ENCODE measurements at places on chromosomes 11 and 22.

GRCh38 chr11:34351051-34351450, 6.8 kb downstream of the ABTB2 start:
- DNase-seq = no peak

- peak; percentile 73 for DNase-seq
Measured at GRCh38 chr11:92211576-92212167, 12.9 kb upstream of the FAT3 start.

DNA sequence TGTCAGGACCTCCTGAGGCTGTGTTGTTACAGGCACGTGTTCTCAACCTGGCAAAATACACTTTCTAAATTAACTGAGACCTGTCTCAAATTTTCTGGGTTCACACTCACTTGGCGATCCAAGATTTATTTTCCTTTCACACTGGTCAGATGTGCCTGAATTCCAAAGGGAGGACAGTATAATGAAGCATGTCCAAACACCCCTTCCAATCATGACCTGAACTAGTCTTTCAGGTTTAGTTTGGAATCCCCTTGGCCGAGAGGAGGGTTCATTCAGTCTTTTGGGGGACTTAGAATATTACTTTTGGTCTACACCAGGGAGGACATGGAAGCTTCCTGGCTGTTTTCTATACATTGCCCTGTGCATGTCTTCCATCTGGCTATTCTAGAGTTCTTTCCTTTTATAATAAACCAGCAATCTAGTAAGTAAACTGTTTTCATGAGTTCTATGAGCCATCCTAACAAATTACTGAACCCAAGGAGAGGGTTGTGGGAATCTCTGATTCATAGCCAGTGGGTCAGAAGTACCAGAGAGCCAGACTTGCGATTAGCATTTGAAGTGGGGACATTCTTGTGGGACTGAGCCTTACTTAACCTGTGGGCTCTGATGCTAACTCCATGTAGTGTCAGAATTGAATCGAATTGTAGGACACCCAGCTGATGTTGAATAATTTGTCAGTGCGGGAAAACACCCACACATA, 14.8 kb upstream of the TMEM216 start:
- no peak for DNase-seq

DNA sequence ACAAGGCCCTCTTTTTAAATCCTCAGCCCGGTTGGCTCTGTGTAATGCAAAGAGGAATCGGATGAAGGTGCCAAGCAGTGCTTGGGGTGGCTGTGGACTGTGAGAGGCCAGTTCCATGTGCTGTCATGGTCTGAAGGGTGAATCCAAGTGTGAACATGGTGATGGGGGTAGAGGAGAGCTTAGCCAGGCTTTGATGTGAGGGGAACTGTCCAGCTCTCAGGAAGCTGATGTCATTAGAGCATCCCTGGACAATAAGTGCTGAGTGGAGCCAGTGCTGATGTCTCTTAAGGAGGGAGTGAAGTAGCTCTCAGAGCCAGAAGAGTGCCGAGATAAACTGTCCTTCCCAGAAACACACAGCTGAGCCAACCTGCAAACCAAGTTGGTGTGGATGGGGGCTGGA, 53.6 kb downstream of the NAV2 start:
- no peak for DNase-seq

GRCh38 chr11:79860336-79860735, 419.5 kb upstream of the TENM4 start:
- no peak for DNase-seq

- no peak for DNase-seq
Measured at GRCh38 chr11:106464728-106465127, 387.3 kb downstream of the AASDHPPT start.

GRCh38 chr11:88553204-88553603, 215.7 kb upstream of the CTSC start:
- no peak for DNase-seq

GRCh38 chr11:128956401-128957201, 13.9 kb upstream of the TP53AIP1 start:
- DNase-seq = peak; percentile 37

- no peak for DNase-seq
Measured at GRCh38 chr11:27194976-27195375, 154.4 kb downstream of the BBOX1 start.

- DNase-seq = no peak
Measured at GRCh38 chr11:99766811-99767210, 746.1 kb downstream of the CNTN5 start.

GRCh38 chr11:66845143-66845875, 2.1 kb downstream of the RCE1 start:
- DNase-seq = no peak

All from BE2C (cell line).